ENCODE measurements at places on chromosomes 6 and 20.

GRCh38 chr6:168355716-168356522, 36.3 kb upstream of the DACT2 start:
- DNase-seq = peak; percentile 81

DNA sequence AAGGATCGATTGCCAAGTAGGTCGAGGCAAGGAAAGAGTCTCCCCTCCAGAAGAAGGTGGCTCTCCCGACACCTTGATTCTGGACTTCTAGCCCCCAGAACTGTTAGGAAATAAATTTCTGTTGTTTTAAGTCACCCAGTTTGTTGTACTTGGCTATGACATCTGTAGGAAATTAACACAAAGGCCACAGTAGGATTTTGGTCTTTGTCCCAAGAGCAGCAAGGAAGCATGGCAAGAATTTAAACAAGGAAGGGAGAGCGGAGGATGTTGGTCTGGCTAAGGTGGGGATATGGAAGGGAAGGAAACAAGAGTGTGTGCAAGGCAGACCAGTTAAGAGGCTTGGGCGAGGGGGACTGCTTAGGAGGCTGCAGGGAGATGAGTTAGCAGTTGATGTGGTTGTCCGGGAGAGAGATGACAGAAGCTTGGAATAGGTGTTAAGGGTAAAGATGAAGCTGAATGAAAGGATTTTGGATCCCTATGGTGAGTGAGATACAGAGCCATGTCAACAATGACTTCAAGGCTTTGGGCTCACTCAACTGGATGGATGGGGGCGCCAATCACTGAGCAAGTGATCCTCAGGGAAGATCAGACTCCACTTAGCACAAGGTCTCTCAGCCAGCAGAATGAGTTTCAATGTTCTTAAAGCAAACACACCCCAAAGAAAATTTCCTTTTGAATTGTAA, 140.5 kb upstream of the ZNF217 start:
- DNase-seq = no peak

DNA sequence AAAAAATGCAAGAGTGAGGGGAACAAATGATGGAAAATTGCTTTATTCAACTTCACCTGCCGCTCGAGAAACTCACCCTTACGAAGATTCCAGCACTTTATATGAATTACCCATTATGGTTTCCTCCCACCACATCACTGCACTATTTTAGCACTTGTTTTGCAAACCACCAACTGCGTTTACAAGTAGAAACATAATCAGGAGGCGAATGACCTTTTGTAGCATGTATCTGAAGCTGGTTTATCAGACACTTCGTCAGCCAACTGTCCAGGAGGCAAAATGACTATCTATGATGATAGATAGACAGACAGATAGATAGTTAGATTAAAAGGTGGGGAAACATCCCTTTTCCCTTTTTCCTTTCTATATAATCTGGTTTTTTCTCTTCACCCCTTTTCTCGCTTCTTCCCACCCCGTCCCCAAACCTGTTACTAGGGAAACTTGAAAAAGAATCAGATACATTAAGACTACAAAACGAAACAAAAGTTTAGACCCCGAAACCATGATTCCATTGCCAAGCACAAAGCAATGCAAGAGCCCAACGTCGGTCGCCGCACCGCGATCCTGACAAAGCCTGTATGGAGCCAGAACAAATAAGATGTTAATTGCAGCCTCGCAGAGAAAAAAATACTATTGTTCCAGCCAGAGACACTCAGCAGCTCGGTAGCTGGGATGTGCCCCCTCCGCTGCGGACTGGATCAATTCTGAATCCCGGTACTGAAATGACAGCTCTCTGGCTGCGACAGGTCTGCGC, 933 bp upstream of the ADGRB3 start:
- no peak for DNase-seq

- DNase-seq = no peak
Observed at GRCh38 chr6:167564416-167565250, 239.7 kb downstream of the TTLL2 start.

- no peak for DNase-seq
Observed at GRCh38 chr6:121925024-121925423, 474.4 kb upstream of the HSF2 start.

DNA sequence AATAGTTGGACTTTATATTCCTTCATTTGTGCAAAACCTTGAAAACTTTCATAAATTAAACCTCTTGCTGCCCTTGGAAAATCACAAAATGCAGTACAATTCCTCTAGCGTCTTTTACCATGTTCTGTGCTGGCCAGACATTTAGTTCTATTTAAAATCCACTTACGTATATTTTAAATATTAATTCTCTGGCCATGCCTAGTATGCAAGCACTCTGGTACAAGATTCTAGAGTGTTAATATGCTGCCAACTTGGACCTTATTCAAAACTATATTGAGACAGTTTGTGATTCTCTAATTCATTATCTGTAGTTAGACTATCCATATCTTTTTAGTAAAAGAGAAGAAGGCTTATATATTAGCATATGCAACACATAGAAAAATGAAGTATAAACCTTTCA, 328.1 kb downstream of the ARHGAP18 start:
- DNase-seq = no peak

- DNase-seq = no peak
Observed at GRCh38 chr20:36802326-36803222, 29.0 kb upstream of the DSN1 start.

GRCh38 chr6:48541649-48542048, 430.7 kb upstream of the PTCHD4 start:
- DNase-seq = no peak

DNA sequence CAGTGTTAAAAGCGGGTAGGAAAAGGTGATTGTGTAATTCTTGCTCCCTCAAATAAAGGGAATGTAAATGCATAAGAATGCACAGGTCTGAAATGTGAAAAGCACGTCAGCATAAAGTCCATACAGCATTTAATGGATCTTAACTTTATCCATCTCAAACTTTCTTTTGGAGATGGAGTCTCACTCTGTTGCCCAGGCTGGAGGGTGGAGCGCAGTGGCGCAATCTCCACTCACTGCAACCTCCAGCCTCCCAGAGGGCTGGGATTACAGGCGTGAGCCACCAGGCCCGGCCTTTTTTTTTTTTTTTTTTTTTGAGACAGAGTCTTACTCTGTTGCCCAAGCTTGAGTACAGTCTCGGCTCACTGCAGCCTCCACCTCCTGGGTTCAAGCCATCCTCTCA, 33.4 kb downstream of the RNASET2 start:
- no peak for DNase-seq

- DNase-seq = no peak
Observed at GRCh38 chr6:84445068-84445467, 217.6 kb upstream of the CEP162 start.

DNA sequence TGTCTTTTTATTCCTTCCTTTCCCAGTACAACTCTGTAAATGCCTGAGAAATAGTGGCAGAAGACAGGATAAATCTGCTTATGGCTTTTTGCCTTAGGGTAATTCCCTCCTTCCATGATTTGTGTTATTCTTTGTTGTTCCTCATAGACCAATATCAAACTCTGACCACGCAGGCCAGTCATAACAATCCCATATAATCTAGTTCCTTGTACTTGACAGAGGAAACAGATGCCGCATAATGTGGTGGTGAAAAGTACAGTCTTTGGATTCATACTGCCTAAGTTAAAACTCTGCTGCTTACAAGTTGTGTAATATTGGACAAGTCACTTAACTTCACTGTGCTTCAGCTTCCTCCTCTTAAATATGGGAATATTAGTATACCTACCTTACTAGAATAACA, 8.2 kb upstream of the BAG2 start:
- DNase-seq = no peak

All from mucosa of descending colon (tissue), 3 donors.